ENCODE measurements at places on chromosomes 4 and X. TPM values are rescaled to one million over a fixed set of nuclear protein-coding genes. Genes with fewer than 3 reads are reported as not detected.
A peak's percentile ranks its signal among the peaks of the same experiment; 100 is the strongest.

Gene ZFX
- 15.6 TPM for total RNA-seq

Gene OPRPN
- not detected for total RNA-seq

Gene KIF4A
- 66.2 TPM for total RNA-seq

Gene ZNF185
- 9.8 TPM for total RNA-seq

Gene SYTL4
- 8.0 TPM for total RNA-seq

Gene DIPK2B
- not detected for total RNA-seq

Gene CFI
- total RNA-seq: 6.1 TPM

Gene STK26
- 0.11 TPM for total RNA-seq

Gene RBM47
- 0.13 TPM for total RNA-seq

Gene SH3RF1
- total RNA-seq: 14.1 TPM

Gene CT55
- total RNA-seq: not detected

Gene YIPF7
- total RNA-seq: not detected

DNA sequence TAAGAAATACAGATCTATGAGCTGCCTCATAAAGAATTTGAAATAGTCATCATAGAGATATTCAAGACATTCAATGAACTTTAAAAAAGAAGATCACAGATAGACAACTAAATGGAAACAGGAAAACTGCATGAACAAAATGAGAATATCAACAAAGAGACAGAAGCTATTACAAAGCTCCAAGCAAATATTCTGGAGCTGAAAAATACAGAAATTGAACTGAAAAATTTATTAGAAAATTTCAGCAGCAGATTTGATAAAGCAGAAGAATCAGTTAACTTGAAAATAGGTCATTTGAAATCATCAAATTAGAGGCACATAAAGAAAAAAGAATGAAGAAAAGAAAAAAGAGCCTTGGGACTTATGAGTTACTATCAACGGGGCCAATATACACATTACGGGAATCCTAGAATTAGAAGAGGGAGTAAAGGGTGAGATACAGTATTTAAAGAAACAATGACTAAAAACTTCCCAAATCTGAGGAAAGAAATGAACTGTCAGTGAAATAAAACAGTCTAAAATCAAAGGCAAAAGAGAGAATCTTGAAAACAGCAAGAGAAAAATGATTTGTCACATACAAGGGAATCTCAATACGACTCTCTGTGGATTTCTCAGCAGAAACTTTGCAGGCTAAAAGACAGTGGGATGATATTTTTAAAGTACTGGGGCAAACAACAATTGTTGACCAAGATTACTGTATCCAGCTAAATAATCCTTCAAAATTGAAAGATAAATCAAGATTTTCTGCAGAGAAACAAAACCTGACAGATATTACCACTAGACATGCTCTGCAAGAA, 641.6 kb downstream of the ANKRD50 start:
- no peaks in the 10 kb centered on the region for H3K36me3 ChIP-seq
- H3K27me3 ChIP-seq: no peaks in the 10 kb centered on the region

- H3K36me3 ChIP-seq: no peaks in the 10 kb centered on the region
- no peaks in the 10 kb centered on the region for H3K27me3 ChIP-seq
- DNase-seq: no peak
- H3K4me3 ChIP-seq: no peak overlapping the region
- no peak overlapping the region for H3K27ac ChIP-seq
Measured at GRCh38 chrX:48752498-48752897, 9.0 kb upstream of the GLOD5 start.

DNA sequence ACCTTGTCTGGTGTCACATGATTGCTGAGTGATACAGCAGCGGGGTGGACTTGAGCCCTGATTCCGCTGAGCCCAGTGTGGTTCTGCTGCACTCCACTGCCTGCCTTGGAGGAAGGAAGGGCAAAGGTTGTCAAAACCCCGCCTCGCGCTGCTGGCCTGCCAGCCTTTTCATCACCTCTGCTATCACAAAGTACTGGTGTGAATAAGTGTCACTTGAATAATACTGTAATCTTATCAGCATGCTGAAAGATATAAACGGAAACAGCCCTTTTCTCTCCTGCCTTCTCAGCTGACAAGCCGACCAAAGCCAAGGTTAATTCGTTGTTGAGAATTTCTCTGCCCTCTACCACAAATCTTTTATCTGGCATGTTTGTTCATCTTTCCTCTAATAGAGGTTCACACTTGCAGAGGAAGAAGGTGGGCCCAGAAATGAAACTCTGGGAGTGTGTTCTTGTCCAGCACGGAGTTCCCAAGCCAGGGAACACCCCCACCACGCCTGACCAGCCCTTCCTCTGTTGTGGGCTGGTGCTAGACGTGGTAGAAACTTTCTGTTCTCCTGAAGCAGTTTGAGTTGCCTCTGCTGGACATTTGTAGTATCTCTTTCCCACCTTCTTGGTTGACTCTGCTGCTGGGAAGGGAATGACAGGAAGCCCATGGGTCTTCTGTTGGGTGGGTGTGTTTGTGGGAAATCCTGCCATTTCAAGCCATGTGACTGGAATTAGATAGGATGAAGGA, 21.5 kb downstream of the FHDC1 start:
- H3K27me3 ChIP-seq: no peaks in the 10 kb centered on the region
- peaks cover 21% of the 10 kb centered on the region for H3K4me1 ChIP-seq
- H3K27ac ChIP-seq: no peak overlapping the region
- H3K36me3 ChIP-seq: no peaks in the 10 kb centered on the region

- H3K4me1 ChIP-seq: peaks cover 22% of the 10 kb centered on the region
- H3K4me3 ChIP-seq: no peak overlapping the region
- no peaks in the 10 kb centered on the region for H3K27me3 ChIP-seq
- peak; percentile 73 for DNase-seq
Measured at GRCh38 chr4:174423257-174423944, 98.9 kb downstream of the HPGD start.

DNA sequence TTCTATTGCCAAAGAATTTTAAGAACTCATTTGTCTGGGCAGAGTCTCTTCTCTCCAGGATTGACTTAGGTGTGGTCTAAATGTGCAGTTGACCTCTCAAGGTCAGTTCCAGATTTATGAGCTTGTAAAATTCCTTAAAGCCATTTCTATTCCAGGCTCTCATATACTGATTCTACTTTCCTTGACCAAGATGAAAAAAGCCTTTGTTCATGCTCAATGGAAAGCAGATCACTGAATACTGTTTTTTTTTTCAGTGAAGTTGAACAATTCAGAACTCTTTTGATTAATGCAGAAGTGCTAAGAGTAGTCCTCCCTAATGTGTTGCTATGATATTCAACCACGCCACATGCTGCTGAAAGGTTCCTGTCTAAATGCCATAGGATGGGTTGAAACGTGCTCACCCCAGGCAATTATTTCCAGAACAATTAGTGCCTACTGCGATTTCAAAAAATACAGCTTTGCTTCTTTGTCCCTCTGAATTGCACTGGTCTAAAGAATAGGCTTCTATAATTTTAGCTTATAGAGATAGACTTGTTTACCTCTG, 312.4 kb upstream of the PABPC5 start:
- no peaks in the 10 kb centered on the region for H3K4me1 ChIP-seq
- no peaks in the 10 kb centered on the region for H3K27me3 ChIP-seq
- no peak overlapping the region for H3K27ac ChIP-seq
- no peaks in the 10 kb centered on the region for H3K36me3 ChIP-seq
- H3K4me3 ChIP-seq: no peak overlapping the region

- DNase-seq: no peak
- no peak overlapping the region for H3K4me3 ChIP-seq
- peaks cover 11% of the 10 kb centered on the region for H3K36me3 ChIP-seq
- H3K4me1 ChIP-seq: no peaks in the 10 kb centered on the region
- no peaks in the 10 kb centered on the region for H3K27me3 ChIP-seq
Measured at GRCh38 chr4:10069075-10069642, 47.4 kb downstream of the WDR1 start.

DNA sequence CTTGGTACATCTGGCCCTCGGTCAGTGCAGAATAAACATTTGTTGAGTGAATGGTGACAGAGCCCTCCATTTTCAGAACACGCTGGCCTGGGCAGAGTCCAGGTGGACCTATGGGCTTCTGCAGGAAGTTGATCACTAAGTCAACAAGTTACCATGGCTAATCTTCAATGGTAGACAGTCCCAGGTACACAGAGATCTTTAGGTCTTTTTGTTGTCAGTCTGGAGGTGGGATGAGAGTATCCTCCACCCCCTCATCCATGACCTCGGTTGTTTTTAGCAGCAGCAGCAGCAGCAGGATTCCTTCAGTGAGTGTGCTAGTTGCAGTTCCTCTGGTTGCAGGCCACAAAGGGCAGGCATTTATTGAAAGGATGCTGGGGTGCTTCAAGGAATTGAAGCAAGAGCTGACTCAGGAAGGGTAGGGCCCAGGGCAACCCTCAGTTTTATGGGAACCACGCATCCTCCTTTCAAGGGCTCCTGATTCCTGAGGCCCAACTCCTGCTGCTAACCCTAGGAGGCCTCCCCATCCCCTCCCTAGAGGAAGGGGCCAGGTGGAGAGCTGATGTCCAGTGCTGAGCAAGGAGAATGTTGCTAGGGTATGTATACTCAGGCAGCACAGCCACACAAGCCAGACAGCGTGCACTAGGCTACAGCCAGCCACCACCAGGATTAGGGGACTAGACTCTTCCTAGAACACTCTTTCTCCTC, 1.7 kb upstream of the USP27X start:
- no peaks in the 10 kb centered on the region for H3K27me3 ChIP-seq
- no peak for DNase-seq
- H3K4me1 ChIP-seq: 0 out of 2 replicates have a peak, but pooled peaks cover 3% of the 10 kb centered on the region
- no peaks in the 10 kb centered on the region for H3K36me3 ChIP-seq

- no peaks in the 10 kb centered on the region for H3K27me3 ChIP-seq
- DNase-seq: no peak
- no peak overlapping the region for H3K27ac ChIP-seq
- H3K4me3 ChIP-seq: no peak overlapping the region
- no peaks in the 10 kb centered on the region for H3K36me3 ChIP-seq
- no peaks in the 10 kb centered on the region for H3K4me1 ChIP-seq
Measured at GRCh38 chr4:91298824-91299223, 1004.9 kb upstream of the GRID2 start.

- DNase-seq: no peak
- H3K4me3 ChIP-seq: no peak overlapping the region
- peaks cover 61% of the 10 kb centered on the region for H3K36me3 ChIP-seq
- H3K27ac ChIP-seq: 0 out of 2 replicates have a peak overlapping the region, but pooled peaks have one; percentile 40
Measured at GRCh38 chr4:118751629-118752323, 66.6 kb downstream of the METTL14 start.

DNA sequence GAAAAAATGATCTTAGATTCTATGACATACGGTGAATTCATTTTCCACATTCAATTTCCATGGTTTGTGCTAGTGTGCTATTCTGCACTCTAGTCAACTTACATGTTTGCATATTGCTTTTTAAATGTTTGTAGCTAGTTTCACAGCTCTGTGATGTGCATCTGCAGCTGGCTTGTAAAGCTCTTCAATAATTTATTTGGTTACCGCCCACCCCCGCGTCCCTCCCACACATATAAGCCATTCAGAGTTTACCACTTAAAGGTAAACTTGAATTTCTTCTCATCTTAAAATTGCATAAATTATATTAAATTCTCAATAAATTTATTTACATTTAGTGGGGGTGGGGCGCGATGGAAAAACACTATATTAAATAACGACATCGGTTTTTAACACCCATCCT, 291 bp upstream of the NBDY start:
- no peaks in the 10 kb centered on the region for H3K36me3 ChIP-seq
- DNase-seq: no peak
- H3K27ac ChIP-seq: no peak overlapping the region

- peak; percentile 87 for DNase-seq
- peaks cover 45% of the 10 kb centered on the region for H3K4me1 ChIP-seq
- H3K36me3 ChIP-seq: peaks cover 7% of the 10 kb centered on the region
- peak overlapping the region; percentile 52 for H3K27ac ChIP-seq
- H3K4me3 ChIP-seq: peak overlapping the region; percentile 60
Measured at GRCh38 chr4:145936142-145936996, 2.3 kb downstream of the ZNF827 start.

DNA sequence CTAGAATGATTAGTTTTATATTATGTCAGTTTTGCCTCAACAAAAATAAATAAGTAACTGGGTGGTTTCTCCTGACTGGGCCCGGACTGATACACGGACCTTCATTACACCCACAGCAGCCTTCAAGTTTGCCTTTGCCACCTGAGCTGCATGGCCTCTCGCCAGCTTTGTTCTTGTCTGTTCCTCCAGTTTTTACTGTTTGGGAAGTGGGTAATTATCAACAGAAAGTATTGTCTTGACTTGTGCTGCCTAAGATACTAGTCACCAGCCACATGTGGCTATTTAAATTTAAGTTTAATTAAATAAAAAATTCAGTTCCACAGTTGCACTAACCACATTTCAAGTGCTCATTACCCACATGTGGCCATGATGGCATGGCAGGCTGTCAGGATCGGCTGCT, 74.7 kb upstream of the INTU start:
- DNase-seq: no peak
- H3K4me1 ChIP-seq: no peaks in the 10 kb centered on the region
- H3K27ac ChIP-seq: no peak overlapping the region
- H3K27me3 ChIP-seq: no peaks in the 10 kb centered on the region
- no peak overlapping the region for H3K4me3 ChIP-seq

DNA sequence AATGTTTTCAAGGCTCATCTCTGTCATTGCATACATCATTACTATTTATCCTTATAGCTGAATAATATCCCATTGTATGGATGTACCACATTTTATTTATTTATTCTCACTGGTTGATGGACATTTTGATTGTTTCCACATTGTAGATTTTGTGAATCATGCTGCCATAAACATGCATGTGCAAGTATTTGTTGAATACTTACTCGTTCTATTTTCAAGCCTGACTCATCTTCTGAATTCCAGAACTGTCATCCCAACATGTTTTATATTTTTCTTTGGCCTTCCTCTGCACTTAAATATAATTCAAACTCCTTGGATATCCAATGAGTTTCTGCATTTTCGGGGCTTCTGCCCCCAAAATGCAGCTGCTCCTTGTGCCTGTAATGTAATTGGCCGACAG, 77.6 kb downstream of the MXRA5 start:
- H3K27ac ChIP-seq: peak overlapping the region; percentile 87
- no peaks in the 10 kb centered on the region for H3K36me3 ChIP-seq
- no peak overlapping the region for H3K4me3 ChIP-seq
- peaks cover 51% of the 10 kb centered on the region for H3K4me1 ChIP-seq

- peak; percentile 49 for DNase-seq
- H3K36me3 ChIP-seq: no peaks in the 10 kb centered on the region
- 0 out of 2 replicates have a peak, but pooled peaks cover 4% of the 10 kb centered on the region for H3K4me1 ChIP-seq
- peak overlapping the region; percentile 84 for H3K4me3 ChIP-seq
Measured at GRCh38 chr4:4860600-4861389, 1.3 kb downstream of the MSX1 start.

DNA sequence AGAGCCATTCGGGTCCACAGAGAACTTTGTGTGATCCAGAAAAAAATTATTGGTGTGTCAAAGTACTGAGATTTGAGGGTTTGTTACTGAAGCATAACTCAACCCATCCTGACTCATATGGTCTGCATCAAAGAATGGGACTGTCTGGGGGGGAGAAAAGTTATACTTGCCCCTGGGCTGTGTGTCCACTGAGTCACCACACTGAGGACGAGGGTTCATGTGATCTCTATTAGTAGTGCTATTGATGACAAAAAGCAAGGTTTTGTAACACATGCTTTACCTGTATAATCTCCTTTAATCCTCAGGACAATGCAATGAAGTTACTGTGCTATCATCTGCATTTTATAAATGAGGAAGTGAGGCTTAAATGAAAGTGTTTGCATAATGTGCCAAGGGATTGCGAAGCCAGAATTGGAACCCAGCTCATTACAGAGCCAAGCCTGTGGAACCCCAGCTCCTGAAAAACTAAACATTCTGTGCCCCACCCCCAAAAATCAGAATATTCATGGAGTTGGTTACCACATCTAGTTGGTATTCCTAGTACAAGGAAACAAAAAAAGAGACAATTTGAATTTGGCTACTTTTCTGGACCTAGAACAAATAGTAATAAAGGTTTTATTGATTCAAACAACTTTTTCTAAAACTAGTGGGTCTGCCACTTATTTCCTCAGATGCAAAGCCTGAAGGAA, 31.2 kb downstream of the CCDC149 start:
- no peaks in the 10 kb centered on the region for H3K36me3 ChIP-seq
- H3K4me1 ChIP-seq: no peaks in the 10 kb centered on the region
- no peak for DNase-seq
- no peak overlapping the region for H3K4me3 ChIP-seq

Data from SJSA1 (cell line).